ENCODE measurements at places on chromosomes 5 and 9. TPM values are rescaled to one million over a fixed set of nuclear protein-coding genes. Genes with fewer than 3 reads are reported as not detected.

GRCh38 chr5:138974227-138975063, 99.3 kb upstream of the LRRTM2 start:
- DNase-seq: no peak

The PRELID1 gene
- 117 TPM for polyA plus RNA-seq

GRCh38 chr5:40521925-40522324, 157.8 kb upstream of the PTGER4 start:
- DNase-seq: no peak

DNA sequence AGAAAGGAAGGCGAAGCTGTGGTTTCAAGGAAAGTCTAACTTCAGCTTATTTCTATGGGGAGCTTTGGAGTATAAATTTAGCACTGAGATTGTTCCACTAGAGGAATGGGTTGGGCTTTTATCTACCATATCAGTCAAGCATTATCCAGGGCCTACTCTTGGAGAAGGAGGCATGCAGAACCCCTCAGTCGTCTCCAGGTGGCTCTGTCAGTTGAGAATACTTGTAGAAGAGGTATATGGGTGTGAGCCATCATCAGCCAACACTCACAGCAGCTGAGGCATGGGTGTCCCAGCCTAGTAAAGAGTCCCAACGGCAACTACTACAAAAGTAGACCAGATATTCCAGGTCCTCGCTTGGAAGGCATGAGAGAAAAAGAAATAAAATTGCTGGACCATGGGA, 548.5 kb upstream of the GRAMD2B start:
- DNase-seq: no peak
